ENCODE measurements at places on chromosomes 5 and 9. TPM values are rescaled to one million over a fixed set of nuclear protein-coding genes. Genes with fewer than 3 reads are reported as not detected.

Gene PCDHB4
- total RNA-seq, result not detected

Gene PCDHA9
- total RNA-seq, result not detected

Gene EHMT1
- 55.5 TPM for total RNA-seq

Gene SHROOM1
- total RNA-seq, result 2.4 TPM

Gene SURF2
- total RNA-seq, result 42.5 TPM

Gene CDC20B
- total RNA-seq, result not detected

Gene THOC3
- 146 TPM for total RNA-seq

Gene RPS14
- total RNA-seq, result 3,217 TPM

Gene TMEM161B
- 10.9 TPM for total RNA-seq

Gene UTP15
- total RNA-seq, result 13.2 TPM

Gene KLF9
- 11.6 TPM for total RNA-seq

Gene EGFLAM
- not detected for total RNA-seq

Gene GFPT2
- 3.9 TPM for total RNA-seq

Gene TMEFF1
- total RNA-seq, result 0.99 TPM

Gene TLX3
- total RNA-seq, result not detected

Gene F2R
- total RNA-seq, result 11.0 TPM

Gene FGFR4
- total RNA-seq, result 2.1 TPM

Gene CDX1
- not detected for total RNA-seq

Gene PCDHA10
- not detected for total RNA-seq

Gene SVEP1
- total RNA-seq, result 0.19 TPM

Gene IL9
- not detected for total RNA-seq

Gene RASGRF2
- 1.3 TPM for total RNA-seq

Gene CD72
- total RNA-seq, result 0.56 TPM

Gene KLF4
- 65.8 TPM for total RNA-seq

Gene SETX
- total RNA-seq, result 24.9 TPM
